ENCODE measurements at places on chromosomes 2 and 18. TPM values are rescaled to one million over a fixed set of nuclear protein-coding genes. Genes with fewer than 3 reads are reported as not detected.

LRATD1 gene
- 0.13 TPM for total RNA-seq

RETREG2 gene
- 46.5 TPM for total RNA-seq

NDUFAF7 gene
- 16.1 TPM for total RNA-seq

SDC1 gene
- total RNA-seq, result 1.6 TPM

MROH2A gene
- total RNA-seq, result not detected

IAH1 gene
- total RNA-seq, result 30.9 TPM

PSME4 gene
- 179 TPM for total RNA-seq

Measured in thoracic aorta endothelial cell (primary cell).